ENCODE measurements at places on chromosomes 6 and 20. TPM values are rescaled to one million over a fixed set of nuclear protein-coding genes. Genes with fewer than 3 reads are reported as not detected.

GRCh38 chr6:38783443-38784228 lies 68.5 kb downstream of the DNAH8 start:
- no peak for DNase-seq

GRCh38 chr6:108835218-108835850 lies 12.9 kb upstream of the ARMC2 start:
- peak; percentile 86 for DNase-seq

Gene RIMS4
- total RNA-seq, result not detected

GRCh38 chr6:96836631-96837080 lies 621 bp downstream of the GPR63 start:
- DNase-seq, result peak; percentile 36

GRCh38 chr6:84137989-84138575 lies 89.4 kb downstream of the CEP162 start:
- DNase-seq, result no peak

DNA sequence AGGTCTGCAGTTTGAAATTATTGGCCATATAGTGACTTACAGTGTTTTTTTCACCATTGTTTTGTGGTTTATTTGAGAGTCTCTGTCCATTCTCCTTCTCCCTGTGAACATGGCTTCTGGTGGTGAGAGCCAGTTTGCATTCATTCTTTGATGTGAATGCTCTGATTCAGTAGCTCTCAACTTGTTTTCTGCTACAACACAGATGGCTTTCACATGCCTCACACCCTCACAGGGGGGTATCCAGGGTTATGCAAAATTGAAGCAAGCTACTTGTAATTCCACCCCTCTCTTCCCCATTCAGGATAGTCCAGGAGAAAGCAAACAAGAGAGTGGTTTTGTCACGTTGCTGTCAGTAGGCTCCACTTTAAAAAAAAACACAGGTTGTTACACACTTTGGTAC lies 55.6 kb downstream of the SLX4IP start:
- DNase-seq, result no peak

Gene TMEM74B
- total RNA-seq, result 0.73 TPM

Gene C20orf141
- not detected for total RNA-seq

- no peak for DNase-seq
These were observed 107.9 kb downstream of the BANF2 start for GRCh38 chr20:17807651-17808050.

- DNase-seq, result no peak
These were observed 798 bp upstream of the SNAP91 start for GRCh38 chr6:83709748-83710050.

- DNase-seq, result no peak
These were observed 27.8 kb downstream of the HDDC2 start for GRCh38 chr6:125273965-125274364.

Gene ARFGEF3
- not detected for total RNA-seq

- DNase-seq, result no peak
These were observed 24.3 kb downstream of the TOP1 start for GRCh38 chr20:41052742-41053419.

DNA sequence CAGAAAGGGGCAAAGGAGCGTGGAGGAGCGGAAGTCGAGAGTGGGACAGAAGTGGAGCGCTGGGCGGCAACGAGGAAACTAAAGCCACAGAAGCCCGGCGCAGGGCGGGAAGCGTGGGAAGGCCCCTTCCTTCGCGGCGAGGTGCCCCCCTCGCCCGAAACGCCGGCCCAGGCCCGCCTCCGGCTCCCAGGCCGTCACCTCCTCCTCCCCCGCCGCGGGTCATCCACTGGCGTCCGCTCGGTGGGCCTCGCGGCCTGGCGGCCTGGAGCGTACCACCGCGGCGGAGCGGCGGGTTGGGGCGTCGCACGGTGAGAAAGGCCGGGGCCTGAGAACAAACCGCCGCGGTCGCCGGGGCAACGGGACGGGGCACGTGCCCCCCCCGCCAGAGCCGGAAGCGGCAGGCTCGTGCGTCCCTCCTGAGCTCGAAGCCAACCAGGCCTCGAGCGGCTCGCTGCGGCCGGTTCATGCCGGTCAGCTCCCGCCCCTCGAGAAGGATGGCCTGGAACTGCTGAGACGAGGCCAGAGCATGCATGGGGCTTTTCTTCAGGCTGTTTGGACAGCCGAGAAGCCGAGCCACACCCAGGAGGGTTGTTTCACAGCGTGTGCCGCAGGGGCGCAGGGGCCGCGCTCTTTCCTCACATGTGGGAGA lies at the start of gene TCP11:
Gene TCP11 (minus strand): TSS at position 333 of the 649 bp plus-strand sequence. CDS start 469 bp downstream, outside the sequence.
- peak; percentile 48 for DNase-seq

Gene NQO2
- total RNA-seq, result 17.9 TPM

Gene FAM209B
- total RNA-seq, result 1.9 TPM

DNA sequence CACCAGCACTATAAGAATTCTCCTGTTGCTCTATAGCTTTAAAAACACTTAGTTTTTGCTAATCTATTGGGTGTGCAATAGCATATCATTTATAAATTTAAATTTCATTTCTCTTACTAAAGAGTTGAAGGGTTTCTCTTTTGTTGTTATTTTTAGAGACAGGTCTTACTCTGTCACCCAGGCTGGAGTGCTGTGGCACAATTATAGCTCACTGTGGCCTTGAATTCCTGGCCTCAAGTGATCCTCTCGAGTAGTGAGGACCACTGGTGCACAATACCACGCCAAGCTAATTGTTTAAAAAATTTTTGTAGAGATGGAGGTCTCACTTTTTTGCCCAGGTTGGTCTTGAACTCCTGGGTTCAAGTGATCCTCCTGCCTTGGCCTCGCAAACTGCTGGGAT lies 6.2 kb upstream of the WRNIP1 start:
- no peak for DNase-seq

DNA sequence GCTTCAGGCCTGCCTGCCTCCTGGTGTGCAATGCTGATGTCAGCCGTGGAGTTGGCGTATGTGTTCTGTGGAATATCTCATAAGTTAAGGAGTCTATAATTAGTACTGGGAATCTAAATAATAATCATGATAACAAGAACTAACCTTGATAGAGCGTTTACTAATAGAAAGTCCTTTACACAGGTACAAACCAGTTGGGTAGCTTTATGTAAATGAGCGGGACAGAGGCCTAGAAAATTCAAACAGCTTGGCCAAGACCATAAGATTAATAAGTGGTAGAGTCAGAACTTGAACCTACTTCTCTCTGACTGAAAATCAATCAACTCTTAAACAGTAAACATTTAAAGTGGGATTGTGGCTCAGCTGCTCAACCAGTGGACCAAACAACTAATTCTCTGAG lies 570.9 kb upstream of the AGPAT4 start:
- no peak for DNase-seq

DNA sequence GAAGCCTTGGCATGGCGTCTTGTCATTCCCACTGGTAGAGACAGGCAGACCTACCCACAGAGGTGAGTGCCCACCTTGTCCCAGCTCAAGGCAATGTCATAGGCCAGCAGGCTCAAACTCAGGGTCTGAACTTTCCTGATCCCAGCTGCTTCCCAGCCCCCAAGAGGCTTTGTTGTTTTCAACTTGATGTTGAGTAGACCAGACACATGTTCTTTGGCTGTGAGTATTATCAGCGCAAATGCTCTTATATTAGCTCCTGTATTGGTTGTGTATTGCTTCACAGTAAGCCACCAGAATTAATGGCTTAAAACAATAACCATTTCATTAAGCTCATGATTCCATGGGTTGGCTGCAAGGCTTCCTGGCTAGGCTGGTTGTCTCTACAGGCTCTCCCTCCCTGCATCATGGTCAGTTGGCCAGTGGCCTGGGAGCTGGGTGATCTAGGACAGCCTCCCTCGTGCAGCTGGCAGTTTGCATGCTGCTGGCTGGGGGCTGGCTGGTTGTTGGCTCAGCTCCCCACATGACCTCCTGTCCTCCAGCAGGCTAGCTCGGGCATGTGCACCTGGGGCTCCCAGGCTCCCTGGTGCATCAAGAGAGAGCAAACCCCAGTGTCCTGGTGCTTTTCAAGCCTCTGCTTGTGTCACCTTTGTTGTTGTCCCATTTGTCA lies 21.6 kb downstream of the TOX2 start:
- no peak for DNase-seq

GRCh38 chr20:25023356-25023755 lies 30.8 kb upstream of the APMAP start:
- DNase-seq, result no peak

GRCh38 chr6:139373928-139374356 lies 506 bp downstream of the CITED2 start:
- no peak for DNase-seq

- no peak for DNase-seq
These were observed 207.3 kb upstream of the FLRT3 start for GRCh38 chr20:14544688-14545087.

GRCh38 chr6:9745476-9745875 lies 669.4 kb downstream of the TFAP2A start:
- no peak for DNase-seq

DNA sequence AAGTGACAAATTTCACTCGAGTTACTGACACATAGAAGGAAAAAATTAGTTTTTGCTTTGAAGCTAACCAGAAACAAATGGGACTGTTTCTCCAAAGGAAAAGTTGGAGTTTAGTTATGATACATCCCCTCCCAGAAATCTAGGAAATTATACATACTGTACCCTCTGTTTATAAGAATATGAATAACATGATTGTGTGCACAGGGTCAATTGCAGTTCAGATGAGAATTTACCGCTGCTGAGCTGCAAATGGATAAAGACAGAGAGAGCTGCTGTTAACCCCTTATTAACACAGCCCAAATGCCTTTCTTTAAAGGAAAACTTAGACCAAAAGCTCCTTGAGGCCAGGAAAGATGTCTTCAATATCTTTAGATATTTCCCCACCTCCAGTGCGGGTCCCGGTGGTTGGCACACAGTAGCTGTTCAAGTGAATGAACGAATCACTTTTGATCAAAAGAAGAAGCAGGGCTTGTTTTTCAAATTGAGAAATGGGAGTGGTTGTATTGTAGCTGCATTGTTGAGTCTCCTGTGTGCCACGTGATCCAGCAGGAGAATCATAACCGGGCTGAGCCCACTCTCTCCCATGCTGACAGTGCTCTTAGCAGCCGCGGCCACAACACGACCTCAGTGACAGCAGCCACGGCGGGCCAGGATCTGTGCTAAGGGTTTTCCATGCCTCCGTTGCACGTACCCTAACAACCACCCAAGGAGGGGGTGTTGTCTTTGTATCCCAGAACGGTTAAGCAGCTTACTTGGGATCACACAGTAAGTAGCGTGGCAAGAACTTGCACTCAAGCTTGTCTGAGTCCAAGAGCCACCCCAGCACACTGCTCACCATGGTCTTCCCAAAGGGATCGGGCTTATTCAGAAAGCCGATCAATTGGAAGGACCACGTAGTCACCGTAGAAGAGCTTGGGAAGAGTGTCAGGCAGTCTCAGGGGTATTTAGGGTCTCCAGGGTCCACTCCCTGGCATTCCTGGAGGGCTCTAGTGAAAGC lies 53.5 kb upstream of the BMP6 start:
- no peak for DNase-seq

DNA sequence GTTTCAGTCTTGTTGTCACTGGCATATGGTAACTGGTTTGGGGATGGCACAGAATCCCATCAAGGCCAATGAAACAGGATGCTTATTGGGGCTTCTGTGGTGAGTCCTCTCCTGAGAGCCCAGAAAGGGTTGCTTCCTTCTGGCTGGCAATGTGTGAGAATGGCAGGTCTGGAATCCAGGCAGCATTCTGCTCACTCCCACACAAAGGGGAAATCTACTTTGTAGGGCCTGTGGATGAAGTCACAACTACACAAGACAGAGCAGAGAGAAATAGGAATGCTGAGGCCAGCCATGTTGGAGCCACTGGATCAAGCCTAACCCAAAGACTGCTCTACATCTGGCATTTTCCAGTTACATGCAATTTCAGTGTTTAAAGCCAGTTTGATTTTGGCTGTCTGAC lies 15.7 kb downstream of the PLAGL2 start:
- no peak for DNase-seq

DNA sequence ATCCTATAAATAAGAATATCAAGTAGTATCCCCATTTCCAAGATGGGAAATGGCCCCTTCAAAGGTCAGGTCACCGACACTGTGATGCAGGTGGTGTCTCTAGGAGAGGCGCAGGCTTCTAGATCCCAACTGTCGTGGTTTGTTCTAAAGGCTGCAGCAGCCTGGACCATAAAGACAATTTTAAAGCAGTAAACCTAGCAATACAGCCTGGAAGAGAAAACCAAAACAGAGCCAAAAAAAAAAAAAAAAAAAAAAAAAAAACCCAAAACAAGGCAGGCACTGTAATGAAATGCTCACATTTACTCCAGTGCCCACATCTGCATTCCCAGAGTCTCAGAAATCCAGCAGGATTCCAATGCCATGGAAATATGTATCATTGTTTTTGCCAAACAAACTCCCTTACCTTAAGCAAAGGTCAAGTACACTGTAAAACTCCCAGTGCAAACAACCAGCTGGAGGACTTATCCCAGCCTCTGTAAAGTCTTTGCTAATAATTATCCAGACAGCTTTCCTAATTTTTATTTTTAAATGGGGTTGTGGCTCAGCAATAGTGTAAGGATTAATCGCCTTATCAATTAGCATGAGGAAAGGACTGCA lies 98.2 kb downstream of the PSMG4 start:
- no peak for DNase-seq

DNA sequence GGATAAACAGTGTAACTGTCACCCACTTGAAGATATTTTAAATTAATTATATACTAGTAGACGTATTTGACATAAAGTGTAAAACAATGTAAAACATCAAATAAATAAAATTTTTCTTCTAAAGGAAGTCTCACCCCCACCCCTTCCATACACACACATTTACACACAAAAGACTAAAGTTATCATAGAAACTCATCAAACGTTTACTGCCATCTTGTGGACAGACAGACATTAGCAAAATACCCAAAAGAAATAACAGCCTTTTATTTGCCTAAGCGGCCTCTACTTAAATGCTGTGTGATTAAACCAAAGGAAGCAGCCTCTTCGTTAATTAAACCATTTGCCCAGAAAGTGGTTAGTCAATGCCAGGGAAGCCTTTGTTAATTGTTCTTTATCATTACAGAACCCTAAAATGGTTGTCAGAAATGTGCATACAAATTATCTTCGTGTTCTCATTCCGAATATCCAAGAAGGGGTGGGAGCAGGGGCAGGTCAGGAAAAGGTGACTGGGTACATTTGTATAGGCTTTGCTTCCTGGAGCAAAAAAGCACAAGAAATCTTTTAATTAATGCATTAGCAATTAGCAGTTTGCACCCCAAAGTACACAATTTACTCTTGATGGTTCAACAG lies 176.2 kb upstream of the SASH1 start:
- peak; percentile 21 for DNase-seq

- DNase-seq, result no peak
These were observed 3.5 kb downstream of the DEFB126 start for GRCh38 chr20:145877-146276.

DNA sequence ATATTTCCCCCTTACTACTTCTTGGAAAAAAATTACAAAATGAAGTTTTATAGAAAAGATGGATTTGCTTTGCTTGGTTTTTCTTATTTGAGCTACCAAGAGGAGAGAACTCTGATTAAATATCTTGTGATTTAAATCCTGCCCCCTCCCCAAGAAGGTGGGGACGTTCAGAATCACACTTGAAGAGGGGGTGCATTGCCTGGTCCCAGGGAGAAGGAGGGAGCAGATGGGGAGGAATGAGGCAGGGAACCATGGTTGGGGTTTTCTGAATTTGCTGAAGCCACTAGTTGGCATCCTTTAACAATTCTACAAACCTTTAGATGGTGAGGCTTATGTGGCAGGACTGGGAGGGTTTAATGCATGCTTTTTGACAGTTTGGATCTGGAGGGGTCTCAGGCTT lies 5.5 kb downstream of the PCK1 start:
- no peak for DNase-seq

Measured in B cell (primary cell).